ENCODE measurements at places on chromosomes 2 and 18.

GRCh38 chr2:48529676-48530032 is 300 bp upstream of the STON1 start:
- DNase-seq: no peak

- no peak for DNase-seq
Measured at GRCh38 chr2:46512185-46512584, 32.8 kb downstream of the TMEM247 start.

GRCh38 chr18:39489431-39489830 is 1923.8 kb upstream of the CELF4 start:
- DNase-seq: no peak

DNA sequence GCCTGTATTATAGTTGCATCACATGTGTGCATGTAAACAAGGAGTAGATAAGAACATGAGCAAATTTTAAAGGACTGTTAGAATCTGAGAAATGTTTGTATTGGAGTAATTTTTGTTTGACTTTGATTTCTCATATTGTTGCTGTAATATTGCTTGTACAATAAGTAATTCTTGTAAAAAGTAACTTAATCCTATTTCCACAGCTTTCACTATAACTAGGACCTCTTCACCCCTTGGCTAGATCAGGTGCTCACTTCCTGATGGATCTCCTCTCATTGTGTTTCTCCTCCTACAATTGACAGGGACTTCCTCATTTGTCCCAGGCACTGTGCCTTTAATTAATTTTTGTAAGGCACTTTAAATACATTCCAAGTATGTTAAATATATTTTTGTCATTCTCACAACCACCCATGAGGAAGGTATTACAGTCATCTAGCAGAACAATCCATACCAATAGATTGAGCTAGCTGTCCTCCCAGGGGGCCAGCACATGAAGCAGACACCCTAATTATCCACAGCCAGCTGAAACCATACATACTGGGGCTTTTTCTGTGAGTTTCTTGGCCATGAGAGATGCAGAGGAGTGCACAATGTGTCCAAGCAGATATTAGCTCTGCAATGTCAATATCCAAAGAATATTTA is 359.5 kb upstream of the ACVR2A start:
- DNase-seq: no peak

- DNase-seq: no peak
Measured at GRCh38 chr2:133591164-133591563, 22.9 kb upstream of the NCKAP5 start.

- no peak for DNase-seq
Measured at GRCh38 chr2:67340133-67341011, 56.8 kb upstream of the ETAA1 start.

DNA sequence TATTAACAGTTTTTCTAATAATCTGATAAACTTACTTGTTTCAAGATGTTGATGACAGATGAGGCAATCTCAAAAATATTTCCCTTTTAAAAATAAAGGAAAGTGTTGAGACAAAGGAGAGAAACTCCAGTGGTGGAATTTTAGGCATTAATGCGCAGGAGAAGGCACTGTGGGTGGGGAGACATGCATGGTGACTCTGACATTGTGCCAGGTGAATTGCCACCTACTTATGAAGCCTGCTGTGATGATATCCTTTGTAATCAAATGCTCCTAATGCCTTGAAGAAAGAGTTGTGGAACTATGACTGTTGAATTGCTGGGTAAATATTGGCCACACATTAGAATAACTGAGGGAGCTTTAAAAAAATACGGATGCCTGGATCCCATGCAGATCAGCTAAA is 101.4 kb downstream of the PLA2R1 start:
- peak; percentile 49 for DNase-seq

DNA sequence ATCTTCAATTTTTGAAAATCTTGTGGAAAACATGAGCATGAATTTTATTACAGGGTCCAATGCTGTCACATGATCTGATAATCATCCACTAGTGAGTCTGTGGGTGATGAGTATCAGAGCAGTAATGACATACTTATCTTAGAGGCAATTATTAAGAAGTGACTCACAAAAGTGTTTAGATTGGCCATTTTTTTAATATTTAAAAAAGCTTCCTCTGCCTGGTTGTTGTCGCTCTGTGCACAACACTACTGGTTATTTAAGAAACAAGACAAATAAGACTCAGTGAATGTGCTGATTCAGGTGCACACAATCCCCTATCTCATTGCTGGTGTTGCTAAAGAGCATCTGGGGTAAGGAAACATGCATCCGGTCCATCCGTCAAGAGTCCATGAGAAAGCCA is 665.8 kb upstream of the ZEB2 start:
- DNase-seq: peak; percentile 61

DNA sequence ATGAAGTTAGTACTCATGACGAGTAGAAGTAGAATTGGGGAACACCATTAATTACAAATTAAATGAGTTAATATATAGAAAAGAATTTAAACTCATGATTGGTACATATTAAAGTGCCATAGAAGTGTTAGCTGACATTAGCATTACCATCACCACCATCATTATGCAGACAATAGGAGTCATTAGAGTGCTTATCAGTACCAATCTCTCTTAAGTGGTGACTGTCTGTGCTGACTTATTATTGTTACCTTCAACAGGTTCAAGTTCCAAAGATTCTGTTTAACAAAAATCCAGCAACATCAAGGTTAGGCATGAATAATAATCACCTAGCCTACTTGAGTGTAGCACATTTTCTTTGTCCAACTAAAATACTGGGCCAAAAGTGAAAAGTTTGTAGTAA is 108.8 kb upstream of the MAPRE2 start:
- DNase-seq: no peak

- no peak for DNase-seq
Measured at GRCh38 chr2:30514848-30515435, 67.9 kb downstream of the LCLAT1 start.

DNA sequence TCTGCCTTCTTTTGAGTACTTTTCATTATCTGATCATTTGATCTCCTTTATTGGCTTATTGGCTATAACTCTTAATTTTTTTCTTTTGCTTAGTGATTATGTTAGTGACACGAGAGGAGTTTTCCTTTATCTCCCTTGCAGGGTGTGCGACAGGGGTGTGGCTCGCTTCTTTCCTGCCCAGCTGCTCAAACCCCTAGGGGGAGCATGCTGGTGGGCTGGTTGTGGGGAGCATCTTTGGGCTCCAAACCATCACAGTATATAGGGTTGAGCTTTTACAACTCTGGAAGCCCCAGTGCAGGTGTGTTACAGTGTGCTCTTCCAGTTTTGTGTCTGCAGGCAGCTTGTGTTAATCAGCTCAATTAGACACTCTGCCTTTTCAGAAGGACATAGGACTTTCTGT is 357.0 kb upstream of the TMEFF2 start:
- DNase-seq: no peak

GRCh38 chr2:195563857-195564512 is 93.0 kb upstream of the SLC39A10 start:
- peak; percentile 94 for DNase-seq

DNA sequence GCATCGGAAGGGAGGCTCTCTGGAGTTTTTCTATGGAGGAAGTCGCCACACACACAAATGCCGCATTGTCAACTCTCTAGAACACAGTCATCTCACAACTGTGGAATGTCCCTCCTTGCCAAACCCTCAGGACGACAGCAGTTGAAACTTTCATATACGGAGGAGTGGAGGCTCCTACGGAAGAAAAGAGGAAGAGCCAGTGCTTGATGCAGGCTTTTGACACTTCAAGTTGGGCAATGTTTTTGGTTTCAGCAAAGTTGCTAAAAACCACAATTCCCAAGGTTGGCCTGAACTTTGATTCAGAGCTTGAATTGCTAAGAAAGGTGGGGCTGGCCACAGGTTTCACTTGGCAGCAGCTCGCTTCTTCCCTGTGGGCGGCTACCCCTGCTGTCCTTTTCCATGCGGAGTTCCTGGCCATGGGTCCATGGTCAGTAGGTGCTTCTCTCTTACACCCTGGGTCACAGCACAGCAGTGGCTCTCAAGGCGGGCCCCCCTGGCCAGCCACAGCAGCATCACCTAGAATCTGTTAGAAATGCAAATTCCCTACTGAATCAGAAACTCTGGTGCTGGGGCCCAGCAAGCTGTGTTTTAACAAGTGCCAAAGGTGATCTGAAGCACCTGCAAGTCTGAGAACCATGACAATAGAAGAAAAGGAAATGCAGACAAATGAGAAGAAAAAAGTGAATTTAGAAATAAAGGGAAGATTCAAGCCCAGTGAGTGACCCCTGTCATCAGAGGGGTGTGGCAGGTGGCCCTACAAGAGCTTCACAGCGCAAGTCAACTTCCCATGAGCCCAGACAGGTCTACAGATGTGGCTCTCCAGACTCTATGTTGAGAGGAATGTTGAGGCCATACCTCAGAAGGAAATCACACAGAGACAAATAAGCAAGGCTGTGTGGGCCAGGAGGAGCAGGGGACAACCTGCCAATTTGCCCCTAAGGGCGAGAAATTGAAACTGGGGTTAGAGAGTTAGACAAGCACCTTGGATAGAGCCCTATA is 856.4 kb downstream of the RNF144A start:
- DNase-seq: peak; percentile 52

GRCh38 chr2:152344579-152345195 is 9.7 kb downstream of the FMNL2 start:
- peak; percentile 12 for DNase-seq

DNA sequence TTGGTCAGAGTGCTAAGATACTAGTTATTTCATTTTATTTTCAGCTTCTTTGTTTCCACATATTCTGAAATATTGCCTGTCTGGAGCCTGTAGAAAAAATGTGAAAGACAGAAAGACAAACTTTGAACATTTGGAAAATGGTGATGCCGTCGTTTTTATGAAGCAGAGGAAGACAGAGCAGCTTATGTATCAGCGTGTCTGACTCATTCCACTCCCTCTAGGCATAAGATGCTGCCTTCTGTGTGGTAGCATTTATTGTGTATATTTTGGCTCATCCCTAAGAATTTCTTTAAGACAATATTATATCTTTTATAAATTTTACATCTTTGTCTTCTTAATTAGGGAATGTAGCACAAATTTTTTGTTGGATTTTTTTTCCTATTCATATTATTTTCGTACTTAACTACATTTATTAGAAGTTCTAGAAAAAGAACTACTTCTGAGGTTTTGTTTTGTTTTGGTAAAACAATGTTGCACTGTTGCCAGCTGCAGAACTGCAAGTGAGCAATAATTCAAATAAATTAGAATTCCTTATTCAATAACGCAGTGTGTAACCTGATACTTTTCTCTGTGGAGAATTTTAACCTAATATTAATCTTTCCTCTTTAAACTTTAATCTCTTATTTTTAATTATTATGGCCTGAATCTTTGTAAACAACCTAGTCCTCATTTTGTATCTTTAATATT is 300.4 kb downstream of the ZNF407 start:
- DNase-seq: peak; percentile 53

- DNase-seq: no peak
Measured at GRCh38 chr2:202643012-202643858, 8.5 kb downstream of the FAM117B start.

GRCh38 chr2:224210286-224211180 is 171.4 kb upstream of the SERPINE2 start:
- no peak for DNase-seq

DNA sequence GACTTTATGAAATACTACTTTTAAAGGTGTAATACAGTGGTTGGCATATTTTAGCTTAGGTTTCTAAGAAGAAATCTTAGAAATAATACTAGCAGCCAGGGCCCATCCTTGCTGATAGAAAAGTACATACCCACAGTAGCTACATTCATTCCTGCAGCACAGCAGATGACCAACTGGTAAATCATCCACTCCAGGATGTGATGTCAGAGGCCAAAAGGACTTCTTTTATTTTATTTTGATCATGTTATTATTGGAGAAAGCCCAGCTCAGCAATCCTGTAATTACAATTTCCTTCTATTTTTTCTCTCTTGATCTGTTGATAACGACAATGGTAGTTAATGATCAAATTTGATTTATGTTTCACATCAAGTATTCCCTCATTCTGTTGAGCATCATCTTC is 18.0 kb upstream of the TTN start:
- peak; percentile 46 for DNase-seq

DNA sequence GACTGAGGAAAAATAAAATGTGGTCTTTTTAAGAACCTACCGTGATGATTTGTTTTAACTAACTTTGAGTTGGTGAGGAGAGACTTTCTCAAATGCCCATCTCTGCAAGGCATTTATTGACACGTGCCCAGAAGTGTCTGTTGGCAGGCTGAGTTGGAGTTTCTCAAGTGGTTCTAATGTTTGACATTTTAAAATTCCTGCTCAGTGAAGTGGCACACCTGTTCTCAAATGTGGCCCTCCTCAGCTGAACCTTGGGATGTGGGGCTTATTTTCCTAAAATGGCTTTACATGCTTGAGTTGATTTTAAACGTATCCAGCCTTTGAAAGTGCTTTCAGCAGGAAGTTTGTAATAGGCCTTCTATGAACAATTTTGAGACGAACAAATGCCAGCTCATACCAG is 876 bp upstream of the CAVIN2 start:
- DNase-seq: no peak

DNA sequence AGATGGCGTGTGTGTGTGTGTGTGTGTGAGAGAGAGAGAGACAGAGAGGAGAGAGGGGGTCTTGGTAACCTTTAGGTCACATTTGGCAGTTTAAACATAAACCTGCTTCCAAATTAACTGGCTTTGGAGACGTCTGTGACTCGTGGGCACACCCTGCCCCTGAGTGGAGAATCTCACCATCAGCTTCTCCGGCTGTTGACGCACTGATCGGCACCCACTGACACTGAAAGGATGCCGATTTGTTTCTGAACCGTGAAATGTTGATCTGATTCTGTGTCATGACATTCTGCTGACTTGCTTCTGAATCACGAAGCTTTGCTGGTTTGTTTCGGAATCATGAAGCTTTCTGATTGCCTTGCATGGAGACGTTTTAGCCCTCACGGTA is 114.7 kb downstream of the RTP5 start:
- DNase-seq: no peak

DNA sequence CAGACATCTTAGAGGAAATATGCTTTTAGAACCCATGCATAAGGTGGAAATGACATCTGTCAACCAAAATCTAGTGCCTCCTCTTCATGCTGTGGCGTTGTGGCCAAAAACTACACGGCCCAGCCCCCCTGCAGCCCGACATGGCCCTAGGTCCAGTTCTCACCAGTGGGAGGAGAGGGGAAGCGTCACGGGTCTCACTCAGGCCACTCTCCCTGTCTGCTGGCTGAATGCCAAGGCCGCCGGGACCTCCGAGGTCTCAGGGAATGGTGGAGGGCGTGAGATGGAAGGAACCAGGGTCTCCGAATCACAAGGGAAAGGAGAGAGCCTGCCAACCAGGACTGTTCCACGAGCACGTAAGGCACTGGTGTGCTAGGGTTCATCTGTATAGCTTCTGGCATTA is 361.0 kb downstream of the ANAPC1 start:
- DNase-seq: no peak

- DNase-seq: no peak
Measured at GRCh38 chr2:80326861-80327260, 22.3 kb upstream of the LRRTM1 start.

DNA sequence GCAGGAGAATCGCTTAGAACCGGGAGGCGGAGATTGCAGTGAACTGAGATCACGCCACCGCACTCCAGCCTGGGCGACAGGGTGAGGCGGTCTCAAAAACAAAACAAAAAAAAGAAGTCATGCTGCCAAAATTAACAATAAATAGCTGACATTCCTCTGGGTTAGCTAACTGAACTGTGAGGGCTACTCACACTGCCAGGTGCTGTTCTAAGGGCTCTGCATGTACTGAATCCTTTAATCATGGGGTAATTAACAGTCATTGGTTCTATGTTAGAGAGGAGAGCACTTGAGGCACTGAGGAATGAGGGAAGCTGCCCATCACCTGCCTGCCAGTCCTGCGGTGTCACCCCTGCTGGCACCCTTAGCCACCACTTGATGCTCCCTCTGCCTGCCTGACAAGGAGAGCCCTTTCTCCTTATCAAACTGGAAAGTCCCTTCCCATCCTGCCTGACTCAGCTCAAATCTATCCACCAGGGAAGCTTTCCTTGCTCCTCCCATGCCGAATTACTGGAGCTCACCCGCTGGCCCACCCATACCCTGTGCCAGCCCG is 73.0 kb upstream of the RIOK3 start:
- DNase-seq: peak; percentile 28

All from fibroblast of skin of right biceps (primary cell).